ENCODE measurements at places on chromosomes 12 and 14.

GRCh38 chr14:59677771-59678231 lies 101.2 kb upstream of the CCDC175 start:
- no peak for DNase-seq

DNA sequence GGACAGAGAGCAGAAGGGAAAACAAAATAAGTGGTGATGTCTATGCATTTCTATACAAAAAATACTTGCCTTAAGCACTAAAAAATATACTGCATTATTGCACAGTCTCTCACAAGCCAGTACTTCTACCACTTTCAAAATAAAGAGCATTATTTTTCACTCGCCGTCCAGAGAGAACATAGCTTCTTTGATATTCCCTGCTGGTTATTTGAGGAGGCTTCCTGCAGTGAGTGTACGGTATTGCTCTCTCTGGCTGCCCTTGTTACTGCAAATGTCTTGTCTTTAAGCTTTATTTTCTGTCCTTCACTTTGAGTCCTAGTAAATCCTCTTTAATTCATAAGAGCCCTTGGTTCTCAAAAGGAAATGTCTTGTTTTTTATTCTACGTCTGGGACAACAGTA lies 81.1 kb downstream of the EML1 start:
- DNase-seq: no peak

DNA sequence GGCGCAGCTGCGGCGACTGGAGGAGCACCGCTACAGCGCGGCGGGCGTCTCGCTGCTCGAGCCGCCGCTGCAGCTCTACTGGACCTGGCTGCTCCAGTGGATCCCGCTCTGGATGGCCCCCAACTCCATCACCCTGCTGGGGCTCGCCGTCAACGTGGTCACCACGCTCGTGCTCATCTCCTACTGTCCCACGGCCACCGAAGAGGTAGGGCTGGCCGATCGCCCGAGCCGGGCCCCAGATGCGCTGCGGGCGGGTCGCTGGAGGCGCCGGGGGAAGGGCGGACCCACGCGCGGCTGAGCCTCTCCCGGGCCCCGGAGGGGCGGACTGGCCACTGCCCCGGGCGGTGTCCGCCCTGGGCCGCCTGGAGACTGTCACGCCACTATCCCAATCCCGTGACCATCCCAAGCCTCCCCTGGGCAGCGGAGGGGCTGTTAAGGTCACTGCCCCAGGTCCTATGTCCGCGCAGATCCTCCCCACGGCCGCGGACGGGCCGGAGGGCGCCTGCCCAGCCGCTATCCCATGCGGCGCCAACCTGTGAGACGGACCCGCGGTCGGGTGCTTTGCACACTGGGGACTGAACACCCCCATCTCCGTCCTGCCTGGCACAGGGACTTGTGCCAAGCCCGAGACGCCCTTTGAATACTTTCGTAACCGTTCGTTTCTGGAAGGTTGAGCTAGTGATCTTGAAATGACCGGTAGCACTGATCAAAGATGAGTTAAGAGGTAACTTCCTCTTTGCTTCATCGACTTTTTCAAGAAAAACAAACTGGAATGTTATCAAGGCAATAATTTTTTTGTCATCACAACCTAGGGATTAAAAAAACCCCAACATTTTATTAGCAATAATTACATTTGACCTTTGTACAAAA lies 725 bp downstream of the CHPT1 start:
- DNase-seq: peak; percentile 4

DNA sequence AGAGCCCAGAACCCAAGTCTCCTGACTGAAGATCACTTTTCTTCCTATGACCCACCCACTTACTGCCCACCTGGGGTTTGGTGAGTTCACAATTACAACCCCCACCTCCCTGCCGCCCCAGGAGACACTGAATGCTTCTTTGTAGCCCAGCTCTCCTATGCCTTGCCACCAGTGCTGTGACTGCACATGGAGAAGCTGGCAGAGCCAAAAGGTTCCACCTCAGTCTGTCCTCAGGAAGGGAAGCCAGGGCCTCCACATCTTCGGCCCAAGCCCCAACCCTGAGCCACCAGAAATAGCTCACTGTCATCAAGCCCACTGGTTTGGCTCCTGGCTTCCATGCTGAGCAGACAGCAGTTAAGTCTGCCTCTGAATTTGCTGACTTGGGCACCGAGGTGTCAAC lies 25.6 kb downstream of the OTUB2 start:
- no peak for DNase-seq

- DNase-seq: no peak
Observed at GRCh38 chr12:91332302-91332701, 149.7 kb upstream of the DCN start.

- DNase-seq: no peak
Observed at GRCh38 chr14:101241807-101242278, 319.5 kb upstream of the DIO3 start.

DNA sequence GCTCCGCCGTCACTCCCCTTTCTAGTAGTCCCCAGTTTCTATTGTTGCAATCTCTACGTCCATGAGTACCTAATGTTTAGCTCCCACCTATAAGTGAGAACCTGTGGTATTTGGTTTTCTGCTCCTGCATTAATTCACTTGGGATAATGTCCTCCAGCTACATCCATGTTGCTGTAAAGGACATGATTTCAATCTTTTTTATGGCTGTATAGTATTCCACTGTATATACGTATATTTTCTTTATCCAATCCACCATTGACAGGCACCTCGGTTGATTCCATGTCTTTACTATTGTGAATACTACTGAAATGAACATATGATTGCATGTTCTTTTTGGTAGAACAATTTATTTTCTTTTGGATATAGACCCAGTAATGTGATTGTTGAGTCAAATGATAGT lies 114.7 kb downstream of the ANKS1B start:
- DNase-seq: no peak

GRCh38 chr12:110776410-110776809 lies 33.7 kb upstream of the PPP1CC start:
- DNase-seq: peak; percentile 23

DNA sequence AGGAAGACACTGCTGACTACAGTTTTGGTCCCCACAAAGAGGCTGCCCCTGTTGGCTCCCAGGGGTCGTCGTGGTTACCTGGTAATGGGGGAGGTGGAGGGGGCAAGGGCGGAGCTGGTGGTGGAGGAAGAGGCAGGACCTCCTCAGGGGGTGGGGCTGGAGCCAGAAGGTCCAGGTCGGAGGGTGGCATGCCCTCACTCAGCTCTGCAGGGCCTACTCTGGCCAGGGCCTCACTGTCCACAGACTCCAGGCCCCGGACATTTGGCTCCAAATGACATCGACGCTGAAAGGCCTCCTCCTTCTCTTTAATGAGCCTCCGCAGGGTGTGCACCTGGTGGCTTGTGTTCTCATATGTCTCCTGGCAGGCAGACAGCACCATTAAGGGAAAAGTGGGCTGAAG lies 28.5 kb downstream of the PRPF40B start:
- DNase-seq: no peak

DNA sequence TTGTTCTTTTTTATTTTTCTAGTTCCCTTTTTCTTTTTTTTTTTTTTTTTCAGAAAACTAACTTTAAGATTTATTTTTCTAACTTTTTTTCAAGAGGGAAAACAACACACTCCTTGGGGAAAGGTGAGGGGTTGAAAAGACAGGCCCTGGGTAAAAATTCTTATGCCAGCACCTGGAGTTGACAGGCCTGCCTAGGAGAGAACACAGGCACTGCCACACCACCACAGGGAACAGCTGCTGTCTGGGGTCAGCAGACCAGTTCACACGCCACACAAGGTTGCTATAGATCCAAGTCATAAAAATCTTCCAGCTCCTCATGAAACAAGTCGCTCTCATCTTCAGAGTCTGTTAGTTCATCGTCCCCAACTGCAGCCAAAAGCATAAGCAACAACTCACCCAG lies 246.4 kb downstream of the C12orf50 start:
- no peak for DNase-seq

GRCh38 chr14:104545151-104545941 lies 34.2 kb upstream of the C14orf180 start:
- DNase-seq: no peak

DNA sequence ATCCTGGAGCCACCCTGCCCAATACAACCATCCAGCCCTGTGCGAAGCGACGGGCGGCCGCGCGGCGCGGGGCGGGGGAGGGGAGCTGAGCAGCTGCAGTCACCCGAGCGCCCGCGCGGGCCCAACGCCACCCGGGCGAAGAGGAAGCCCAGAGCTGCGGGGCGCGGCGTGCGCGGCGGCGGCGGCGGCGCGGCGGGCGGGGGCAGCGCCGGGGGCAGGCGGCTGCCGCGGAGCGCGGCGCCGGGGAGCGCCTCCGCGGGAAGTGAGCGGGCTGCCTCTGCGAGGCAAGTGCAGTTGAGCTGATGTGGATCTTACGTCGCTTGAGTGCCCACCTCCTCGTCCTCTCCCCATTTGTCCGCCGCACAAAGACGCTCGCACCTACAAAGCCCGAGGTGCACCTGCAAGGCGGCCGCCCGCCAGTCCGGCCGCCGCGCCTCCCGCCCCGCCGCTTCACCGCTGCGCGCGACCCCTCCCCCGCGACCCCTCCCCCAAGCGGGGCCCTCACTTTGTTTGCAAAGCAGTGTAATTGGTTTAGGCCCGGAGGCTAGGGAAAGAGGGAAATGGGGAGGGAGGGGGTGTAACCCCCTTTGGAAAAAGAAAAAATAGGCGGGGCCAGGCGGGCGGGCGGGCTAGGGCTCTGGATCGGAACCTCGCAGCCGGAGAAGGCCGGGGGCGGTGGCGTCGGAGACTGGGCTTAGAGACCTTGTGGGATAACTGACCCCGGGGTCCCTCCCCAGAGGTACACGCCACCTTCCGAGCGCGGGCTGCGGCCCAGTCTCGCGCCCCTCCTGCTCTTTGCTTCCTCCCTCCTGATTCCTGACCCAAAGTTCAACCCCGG lies at the start of the genes FOXA1 and TTC6:
FOXA1 (minus strand) TSS at position 279 of the 838 bp plus-strand sequence; CDS start at position 2, 277 bp downstream.
TTC6 (plus strand) TSS at position 659 of the 838 bp plus-strand sequence. CDS start 26,436 bp downstream, outside the sequence.
- DNase-seq: no peak

- no peak for DNase-seq
Observed at GRCh38 chr14:22303589-22304195, 285.3 kb downstream of the DAD1 start.

- no peak for DNase-seq
Observed at GRCh38 chr14:73397810-73398209, 60.5 kb downstream of the NUMB start.

- peak; percentile 30 for DNase-seq
Observed at GRCh38 chr14:50362764-50363713, 33.6 kb downstream of the CDKL1 start.

- peak; percentile 20 for DNase-seq
Observed at GRCh38 chr14:59055439-59056045, 132.9 kb upstream of the DAAM1 start.

DNA sequence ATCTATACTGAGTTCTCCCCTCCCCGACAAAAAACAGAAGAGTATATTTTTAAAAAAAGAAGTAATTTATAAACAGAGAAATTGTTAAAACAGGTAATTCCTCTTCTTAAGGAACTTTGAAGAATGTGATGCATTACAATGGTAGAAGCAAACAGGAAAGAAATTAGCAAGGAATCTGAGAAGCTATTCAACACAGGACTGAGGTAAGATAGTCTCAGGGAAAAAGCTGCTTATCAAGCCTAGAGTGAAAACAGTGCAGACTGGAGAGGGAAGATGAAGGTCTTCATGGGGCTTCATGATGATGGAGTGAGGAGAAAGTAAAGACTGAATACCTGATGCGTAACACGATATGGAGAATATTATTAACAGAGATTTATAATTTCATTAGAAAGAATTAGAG lies 880.0 kb downstream of the SLC16A7 start:
- no peak for DNase-seq

- DNase-seq: no peak
Observed at GRCh38 chr12:89523843-89524540, 604 bp downstream of the GALNT4 start.

- no peak for DNase-seq
Observed at GRCh38 chr14:73248108-73248868, 11.0 kb downstream of the PAPLN start.

- no peak for DNase-seq
Observed at GRCh38 chr12:117749431-117749830, 219.4 kb downstream of the KSR2 start.

DNA sequence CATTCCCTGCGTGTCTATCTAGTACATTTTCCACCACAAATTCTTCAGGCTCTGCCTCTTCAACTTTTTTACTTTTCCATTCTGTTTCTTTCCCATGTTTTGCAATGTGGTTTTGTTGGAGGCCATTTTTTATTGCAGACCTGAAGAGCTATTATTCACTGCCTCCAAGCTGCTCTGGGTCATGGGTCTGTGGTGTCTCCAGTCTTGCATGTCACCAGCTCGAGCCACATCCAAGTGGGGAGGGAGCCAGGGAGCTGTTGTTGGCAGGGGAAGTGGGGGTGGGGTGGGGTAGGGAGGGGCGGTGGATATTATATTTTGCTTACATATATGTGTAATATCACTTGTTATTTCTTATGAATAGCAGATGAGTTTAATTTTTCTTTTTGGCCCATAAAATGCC lies 69.1 kb downstream of the VEZT start:
- DNase-seq: no peak

GRCh38 chr14:29148221-29148620 lies 381.6 kb downstream of the FOXG1 start:
- no peak for DNase-seq

DNA sequence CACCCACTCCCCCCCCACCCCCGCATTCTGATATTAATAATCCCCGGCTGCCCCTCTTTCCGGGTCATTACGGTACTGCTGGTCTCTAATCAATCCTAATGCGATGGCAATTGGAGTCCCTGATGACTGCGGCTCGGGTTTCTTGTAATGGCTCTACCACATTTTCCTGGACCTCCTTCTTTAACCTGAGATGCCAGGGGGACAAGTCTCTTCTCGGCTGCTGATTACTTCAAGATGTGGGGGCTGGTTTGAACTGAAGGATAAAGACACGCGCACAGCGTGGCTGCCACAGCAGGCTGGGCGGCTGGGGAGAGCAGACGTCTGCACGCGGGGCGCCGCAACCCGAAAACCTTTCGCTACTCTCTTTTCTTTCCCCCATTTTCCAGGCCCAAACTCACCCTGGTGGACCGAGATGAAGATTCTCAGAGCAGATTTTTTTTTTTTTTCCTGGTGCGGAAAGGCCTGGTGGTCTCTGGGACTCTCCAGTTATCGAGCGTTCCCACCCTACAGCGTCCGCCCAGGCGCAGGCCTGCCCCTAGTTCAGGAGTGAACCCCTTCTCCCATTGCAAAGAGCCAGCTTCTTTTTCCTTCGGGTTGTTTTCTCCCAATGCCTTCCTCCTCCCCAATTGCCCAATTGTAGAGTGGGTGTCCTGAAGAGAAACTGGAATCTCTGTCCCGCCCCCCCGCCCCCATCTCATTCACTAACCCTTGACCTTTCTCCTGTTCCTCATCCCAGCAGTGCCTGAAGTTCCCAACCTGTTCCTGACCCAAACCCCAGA lies 6.0 kb upstream of the SIX1 start:
- DNase-seq: no peak

GRCh38 chr12:84305144-84305543 lies 607.5 kb downstream of the SLC6A15 start:
- no peak for DNase-seq

DNA sequence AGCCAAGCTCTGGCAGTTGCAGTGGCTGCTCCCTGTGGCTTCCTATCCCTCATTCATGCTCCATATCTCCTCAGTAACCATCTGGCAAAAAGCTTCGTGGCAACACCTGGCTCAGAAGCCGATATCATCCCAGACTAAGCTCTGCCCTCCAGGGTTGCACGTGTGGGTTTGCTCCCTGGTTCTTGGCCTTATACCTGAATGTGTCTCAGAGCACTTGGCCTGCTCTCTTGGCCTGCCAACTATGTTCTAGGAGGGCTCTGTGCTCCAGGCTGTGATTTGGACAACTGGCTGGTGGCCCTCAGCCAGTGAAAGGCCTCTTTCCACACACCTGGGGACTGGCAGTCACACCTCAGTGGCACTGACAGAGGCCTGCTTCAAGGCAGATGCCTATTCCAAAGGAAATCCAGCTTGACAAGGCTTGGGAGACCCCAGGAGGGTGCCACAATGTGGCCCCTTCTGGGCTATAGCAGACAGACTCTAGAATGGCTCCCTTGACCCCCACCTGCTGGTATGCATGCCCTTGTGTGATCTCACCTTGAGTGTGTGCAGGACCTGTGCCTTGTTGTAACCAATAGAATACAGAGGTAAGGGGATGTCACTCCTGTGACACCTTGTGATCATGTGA lies 10.5 kb downstream of the PLD4 start:
- DNase-seq: no peak

Measured in CD4-positive, alpha-beta T cell treated with Interleukin-15 for 4 hours (primary cell).